ENCODE measurements at places on chromosomes 13 and 19.
A peak's percentile ranks its signal among the peaks of the same experiment; 100 is the strongest.

DNA sequence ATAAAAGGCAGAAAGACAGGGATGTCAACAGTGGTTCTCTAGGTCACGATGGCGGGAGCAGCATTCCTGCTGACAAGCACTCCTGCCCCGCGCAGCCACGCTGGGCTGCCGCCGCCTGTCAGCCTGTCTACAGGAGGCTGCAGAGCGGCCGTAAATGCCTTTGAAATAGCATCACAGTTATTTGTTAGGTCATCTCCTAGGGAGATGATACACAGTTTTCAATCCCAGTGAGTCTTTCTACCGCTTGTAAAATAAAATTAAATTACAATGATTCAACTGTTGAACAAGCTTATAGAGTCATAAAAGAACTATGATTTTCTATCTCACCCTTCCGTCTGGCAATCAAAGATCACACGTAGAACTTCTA, 7.3 kb upstream of the SLC7A9 start:
- DNase-seq, result no peak

- no peak for DNase-seq
Observed at GRCh38 chr13:80141123-80141849, 199.6 kb downstream of the SPRY2 start.

- DNase-seq, result no peak
Observed at GRCh38 chr13:67791047-67791446, 560.9 kb upstream of the PCDH9 start.

GRCh38 chr19:29189033-29189360, 24.0 kb downstream of the UQCRFS1 start:
- DNase-seq, result no peak

DNA sequence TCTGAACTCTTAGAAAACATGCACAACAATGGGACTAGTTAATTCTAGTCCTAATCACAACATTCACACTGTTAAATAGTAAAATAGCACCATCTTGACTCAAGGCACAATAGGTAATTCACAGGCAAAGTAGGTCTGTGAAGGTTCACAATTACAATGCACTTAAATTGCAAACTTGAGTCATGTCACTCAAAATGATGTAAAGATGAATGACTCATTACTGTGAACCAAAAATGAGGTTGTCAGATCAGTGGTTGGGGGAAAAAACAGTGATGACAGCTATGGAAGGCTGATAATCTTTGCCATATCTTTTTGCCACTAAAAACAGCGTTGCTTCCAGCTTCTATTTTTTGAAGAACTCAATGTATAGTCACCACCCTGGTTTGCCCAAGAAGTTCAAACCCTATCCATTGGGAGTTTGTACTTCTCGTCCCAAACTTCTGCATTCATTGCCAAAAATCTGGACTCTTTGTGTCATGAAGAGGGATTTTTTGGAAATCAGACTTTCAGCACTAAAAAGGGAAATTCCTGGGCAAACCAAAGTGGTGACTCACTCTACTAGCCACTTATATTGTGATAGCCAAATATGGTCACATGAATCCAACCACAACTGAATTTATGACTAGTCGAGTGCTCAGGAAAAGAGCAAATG, 200.9 kb upstream of the TMTC4 start:
- DNase-seq, result no peak

GRCh38 chr13:76852986-76853385, 33.2 kb downstream of the KCTD12 start:
- DNase-seq, result no peak

- DNase-seq, result no peak
Observed at GRCh38 chr13:21970918-21971317, 300.0 kb downstream of the FGF9 start.

DNA sequence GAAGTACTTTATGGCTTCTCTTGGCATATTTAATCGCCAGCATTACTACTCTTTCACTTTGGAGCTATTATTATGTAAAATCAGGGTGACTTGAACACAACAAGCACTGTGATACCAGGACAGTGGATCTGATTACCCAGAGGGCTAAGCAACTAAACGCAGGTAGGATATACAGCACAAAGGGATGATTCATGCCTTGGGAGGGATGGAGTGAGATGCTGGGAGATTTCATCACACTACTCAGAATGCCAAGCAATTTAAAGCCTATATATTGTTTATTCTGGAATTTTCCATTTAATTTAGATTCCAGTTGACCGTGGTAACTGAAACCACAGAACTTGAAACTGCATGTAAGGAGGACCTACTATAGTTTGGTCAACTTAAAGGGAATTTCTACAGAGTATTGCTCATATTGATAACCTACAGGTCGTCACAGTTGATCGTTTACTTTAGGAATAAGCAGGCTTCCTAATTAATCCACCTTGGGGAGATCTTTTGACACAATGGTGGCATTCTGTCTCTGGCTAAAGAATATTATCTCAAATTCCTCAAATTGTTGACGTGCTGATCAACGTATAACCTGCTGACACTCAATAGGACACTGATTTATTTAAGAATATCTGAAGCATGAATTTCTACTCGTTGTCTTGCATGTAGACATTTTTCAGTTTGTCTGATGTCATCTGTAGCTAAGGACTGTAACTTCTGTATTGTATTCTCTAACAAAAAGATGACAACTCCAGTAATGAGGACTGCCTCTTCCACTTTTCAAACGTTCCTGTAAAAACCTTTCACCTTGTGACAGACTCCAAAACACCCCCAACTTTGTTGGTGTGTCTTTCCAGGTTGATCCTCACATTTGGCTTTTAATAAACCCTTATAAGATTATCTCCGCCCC, 254.2 kb downstream of the GPC5 start:
- DNase-seq, result no peak

DNA sequence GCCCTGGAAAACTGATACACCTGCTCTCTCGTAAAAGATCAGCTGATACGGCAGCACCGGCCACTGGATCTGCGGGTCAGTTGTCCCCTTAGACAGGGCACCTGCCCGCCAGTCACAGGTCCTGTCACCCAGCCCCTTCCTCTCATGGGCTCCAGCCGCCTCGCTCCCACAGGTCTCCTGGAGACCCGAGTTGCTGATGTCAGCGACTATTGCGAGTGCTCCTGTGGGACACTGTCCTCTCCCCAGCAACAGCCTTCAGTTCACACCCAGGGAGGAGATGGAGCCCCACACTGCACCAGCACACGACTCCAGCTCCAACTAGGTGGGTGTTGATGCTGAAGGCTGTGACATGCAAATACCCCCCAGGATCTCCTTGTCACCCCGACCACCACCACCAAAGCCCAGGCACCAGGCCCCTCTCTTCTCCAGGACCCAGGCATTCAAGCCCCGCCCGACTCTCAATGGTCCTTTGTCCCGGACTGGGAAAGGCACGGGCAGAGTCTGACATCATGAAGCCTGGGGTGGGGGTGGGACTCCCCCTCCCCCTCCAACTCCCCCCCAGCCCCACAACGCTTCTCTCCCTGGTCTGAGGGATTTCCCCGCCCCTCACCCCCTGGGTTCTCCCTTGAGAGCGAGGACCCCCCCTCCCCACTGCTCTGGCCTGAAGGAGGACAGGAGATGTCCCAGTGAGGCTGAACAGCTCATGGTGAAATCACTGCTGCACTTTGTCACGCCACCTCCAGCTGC, 1.4 kb upstream of the MAG start:
- DNase-seq, result no peak

DNA sequence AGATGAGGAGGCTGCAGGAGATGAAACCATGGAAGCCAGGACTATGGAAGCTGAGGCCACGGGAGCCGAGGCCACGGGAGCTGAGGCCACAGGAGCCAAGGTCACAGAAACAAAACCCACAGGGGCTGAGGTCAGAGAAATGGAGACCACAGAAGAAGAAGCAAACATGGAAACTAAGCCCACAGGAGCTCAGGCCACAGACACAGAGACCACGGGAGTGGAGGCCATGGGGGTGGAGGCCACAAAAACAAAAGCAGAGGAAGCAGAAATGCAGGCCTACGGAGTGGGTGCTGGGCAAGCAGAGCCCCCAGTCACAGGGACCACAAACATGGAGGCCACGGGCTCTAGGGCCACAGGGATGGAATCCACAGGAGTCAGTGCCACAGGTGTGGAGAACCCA, 12.5 kb upstream of the EBI3 start:
- DNase-seq, result no peak

DNA sequence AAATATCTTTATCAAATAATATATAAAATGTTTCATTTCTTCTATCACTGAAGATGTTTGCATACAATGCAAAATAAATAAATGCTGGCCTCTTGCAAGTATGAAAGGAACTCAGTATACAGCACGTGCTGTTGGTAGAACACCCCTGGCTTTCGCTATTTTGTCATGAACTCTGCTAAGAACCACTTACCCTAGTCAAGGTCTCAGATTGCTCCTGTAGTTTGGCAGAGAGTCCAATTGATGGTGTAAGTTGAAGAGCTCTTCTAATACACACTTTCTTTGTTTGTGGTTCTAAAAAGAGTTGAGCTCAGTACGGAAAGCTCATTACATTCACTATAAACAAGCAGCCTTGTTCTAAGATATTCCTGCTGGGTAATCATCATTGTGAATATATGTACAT, 1258.9 kb downstream of the EFNB2 start:
- no peak for DNase-seq

DNA sequence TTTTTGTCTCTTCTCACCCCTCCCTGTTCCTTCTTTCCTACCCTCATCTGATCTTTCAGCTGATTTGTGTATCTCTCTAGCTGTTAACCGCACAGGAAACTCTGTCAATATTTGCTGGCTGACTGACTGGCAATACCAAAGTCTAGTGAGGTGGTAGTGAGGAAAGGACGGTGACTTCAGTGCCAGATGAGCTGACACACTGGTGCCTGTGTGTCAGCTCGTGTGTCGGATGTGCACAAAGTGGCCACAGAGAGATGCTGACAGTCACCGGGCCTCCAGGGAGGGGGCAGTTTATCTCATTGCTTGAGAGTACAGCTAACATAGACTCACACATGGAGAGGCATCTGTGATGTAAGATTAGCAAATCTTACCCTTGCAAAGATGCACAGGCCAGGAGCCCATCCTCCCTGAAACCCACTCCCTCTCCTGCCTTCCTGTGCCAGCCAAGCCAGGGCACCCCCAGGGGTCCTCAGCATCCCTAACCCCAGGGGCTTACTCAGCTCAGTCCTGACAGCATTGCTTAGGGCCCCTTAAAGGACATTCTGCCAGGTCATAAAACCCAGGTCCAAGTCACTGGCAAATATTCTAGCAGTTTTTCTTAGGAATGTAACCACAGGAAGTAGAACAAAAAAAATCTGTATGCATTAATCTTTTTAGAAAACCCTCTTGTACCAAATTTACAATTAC, 80.2 kb downstream of the SHISA2 start:
- peak; percentile 16 for DNase-seq

DNA sequence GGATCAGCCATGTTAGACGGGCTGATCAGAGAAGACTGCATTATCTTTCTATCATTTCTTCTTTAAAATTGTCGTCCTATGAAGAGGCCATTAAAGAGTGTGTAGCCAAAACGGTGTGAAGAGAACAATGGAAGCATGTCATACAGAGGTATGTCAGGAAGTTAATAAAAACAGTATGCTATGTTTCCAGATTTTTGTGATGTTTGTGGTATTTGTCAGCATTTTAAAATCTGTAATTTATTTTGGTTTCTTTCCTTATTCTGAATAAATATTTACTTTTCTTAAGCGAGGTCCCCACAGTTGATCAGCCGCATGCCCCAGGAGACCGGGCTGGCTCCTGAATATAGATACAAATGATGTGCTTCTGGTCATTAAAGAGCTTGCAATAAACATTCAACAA, 142.9 kb upstream of the SERP2 start:
- DNase-seq, result no peak
